ENCODE measurements at places on chromosomes 7 and 10.

- no peak for DNase-seq
These were observed 227.9 kb downstream of the PHTF2 start for GRCh38 chr7:78026492-78026891.

- DNase-seq = peak; percentile 24
These were observed 138.0 kb upstream of the TARP start for GRCh38 chr7:38411404-38411803.

GRCh38 chr7:772005-772294 is 44.9 kb upstream of the PRKAR1B start:
- no peak for DNase-seq

- DNase-seq = no peak
These were observed 82.0 kb downstream of the RNF133 start for GRCh38 chr7:122616951-122617350.

GRCh38 chr7:65454469-65454868 is 80.8 kb downstream of the ZNF92 start:
- no peak for DNase-seq

- DNase-seq = no peak
These were observed 30.6 kb downstream of the ZC3HAV1 start for GRCh38 chr7:139078911-139079310.

- DNase-seq = no peak
These were observed 343.9 kb upstream of the LRGUK start for GRCh38 chr7:133783276-133783675.

DNA sequence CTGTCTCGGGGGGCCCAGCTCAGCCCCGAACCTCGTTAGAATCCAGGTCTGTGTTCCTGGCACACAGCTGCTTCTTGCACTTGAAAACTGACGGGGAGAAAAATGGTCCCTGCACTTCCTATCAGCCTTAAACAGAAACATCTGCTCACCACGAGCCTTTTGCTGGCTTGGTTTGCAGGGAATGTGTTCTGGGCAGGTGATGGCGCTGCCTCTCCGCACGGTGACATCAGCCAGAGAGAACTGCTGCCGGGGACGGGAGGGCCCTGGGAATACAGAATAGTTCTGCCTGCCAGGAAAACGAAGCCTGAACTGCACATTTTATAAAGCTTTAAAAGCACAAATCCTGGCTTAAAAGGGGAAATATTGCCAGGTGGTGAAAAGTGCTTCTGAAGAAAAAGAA is 622.5 kb downstream of the TYW1 start:
- DNase-seq = no peak

- DNase-seq = no peak
These were observed 735.6 kb upstream of the SORCS1 start for GRCh38 chr10:107900131-107900530.

DNA sequence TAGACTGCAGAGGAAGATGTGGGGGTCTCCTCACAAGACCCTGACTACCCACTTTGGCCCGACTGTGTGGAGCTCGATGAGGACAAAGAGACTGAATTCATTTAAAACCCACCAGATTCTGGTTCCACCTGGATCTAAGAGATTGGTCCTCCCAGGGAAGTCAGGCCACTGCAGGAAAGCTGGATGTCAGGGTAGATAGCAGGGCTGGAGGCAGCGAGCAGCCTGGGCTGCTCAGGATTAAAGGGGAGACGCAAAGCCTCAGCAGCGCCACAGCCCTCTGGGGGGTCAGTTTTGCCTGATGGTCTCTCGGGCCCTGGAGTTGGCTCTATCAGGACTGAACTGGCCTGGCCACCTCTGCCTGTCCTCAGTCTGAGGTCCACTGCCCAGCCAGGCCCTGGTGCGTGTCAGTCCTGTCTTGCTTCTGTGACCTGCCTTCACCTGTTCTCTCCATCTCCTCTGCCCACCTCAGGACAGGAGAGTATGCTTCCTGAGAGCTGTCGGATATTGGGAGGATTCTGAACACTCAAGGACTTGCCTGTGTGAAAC is 12.2 kb upstream of the KLRG2 start:
- DNase-seq = no peak

- no peak for DNase-seq
These were observed 102.7 kb downstream of the ZWINT start for GRCh38 chr10:56258378-56258777.
